ENCODE measurements at places on chromosomes 12 and 14.

GRCh38 chr12:113340061-113340460 is 5.2 kb upstream of the SLC8B1 start:
- no peak for DNase-seq

GRCh38 chr12:68224613-68225285 is 861 bp downstream of the IL26 start:
- no peak for DNase-seq

GRCh38 chr14:105943973-105944602 is 417.7 kb downstream of the TMEM121 start:
- no peak for DNase-seq

- DNase-seq = no peak
Observed at GRCh38 chr14:97359341-97359740, 562.2 kb downstream of the VRK1 start.

GRCh38 chr12:107027636-107028053 is 40.7 kb upstream of the MTERF2 start:
- no peak for DNase-seq

DNA sequence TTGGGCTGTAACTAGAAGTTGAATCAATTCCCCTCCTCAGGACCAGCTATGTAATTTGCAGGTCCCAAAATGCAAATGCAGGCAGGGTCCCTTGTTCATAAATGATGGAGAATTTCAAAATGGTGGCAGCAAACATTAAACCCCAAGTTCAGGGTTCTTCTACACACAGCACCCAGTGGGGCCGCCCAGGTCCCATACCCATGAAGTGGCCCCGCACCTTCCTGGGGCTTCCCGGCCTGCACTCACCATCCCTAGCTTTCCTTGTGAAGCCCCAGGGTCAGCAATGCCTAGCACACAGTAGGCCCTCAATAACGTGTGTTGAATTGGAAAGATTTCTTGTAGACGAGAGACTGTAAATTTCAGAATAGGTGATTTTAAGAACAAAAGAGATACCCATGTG is 76.0 kb downstream of the NTF3 start:
- no peak for DNase-seq
